ENCODE measurements at places on chromosomes 4 and X.

GRCh38 chr4:150235808-150236271 lies 157.6 kb downstream of the DCLK2 start:
- no peak for DNase-seq

- DNase-seq: no peak
Observed at GRCh38 chrX:124232523-124233201, 99.8 kb upstream of the TEX13D start.

DNA sequence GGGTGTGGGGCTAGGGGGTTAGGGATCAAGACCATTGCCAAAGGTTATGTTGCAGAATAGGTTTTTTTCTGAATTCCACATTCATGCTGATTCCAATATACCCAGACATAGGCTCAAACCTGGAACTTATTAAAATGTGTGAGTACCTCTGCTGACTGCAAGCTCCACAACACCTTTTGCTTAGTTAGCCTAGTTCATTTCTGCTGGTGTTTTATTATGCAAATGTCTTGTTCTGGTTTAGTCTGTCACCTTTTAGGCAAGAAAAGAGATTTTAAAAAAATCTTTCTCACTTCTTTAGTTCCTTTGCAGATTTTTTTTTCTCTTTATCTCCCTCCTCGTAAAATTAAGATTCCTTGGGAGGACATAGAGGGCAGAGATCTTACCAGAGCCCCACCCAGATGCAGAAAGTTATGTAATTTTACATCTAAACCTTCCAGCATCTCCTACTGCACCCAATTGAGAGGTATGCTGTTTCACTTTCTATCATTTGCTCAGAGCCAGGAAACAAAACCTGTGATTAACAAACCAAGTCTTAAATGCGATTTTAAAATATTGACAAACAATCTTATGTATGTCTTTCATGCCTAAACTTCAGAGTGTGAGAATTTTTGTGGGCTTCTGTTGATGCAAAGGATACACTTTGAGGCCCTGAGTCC lies 190.7 kb upstream of the CLNK start:
- DNase-seq: no peak

GRCh38 chr4:2511645-2512131 lies 24.8 kb upstream of the FAM193A start:
- DNase-seq: no peak

DNA sequence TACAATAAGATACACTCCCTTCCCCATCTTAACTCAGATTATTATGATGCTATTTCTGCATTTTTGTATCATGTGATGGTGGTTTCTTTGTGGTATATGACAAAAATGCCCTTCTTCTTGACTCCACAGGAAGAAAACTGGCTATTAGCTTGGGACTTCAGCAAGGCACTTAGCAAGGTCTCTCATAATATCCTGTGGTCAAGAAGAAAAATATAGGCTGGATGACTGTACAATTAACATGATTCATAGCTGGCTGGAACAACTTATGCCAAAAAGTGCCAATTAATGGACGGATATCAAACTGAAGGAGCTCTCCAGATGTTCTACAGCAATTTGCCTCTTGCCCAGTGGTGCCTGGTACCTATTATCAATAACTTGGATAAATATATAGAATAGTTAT lies 2.3 kb upstream of the MID1IP1 start:
- DNase-seq: no peak

GRCh38 chr4:139943277-139943676 lies 210.7 kb downstream of the MAML3 start:
- no peak for DNase-seq

DNA sequence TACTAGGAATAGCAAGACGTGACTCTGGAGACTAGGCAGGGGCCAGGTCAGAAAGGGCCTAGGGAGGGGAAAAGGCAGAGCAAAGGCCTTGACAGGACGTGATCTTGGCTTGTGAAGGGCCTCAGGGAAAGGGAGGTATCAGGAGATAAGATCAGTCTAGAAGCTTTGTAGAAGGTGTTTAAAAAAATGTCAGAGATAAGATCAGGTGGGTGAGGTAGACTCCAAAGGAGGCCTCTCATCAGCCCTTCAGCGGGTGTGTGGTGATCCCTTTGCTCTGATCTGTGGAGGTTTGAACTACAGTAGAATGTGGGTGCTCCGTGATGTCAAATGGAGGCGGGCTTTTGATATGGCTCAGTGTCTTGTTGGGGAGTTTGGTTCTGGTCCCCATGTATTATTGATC lies 78.8 kb upstream of the PRPS1 start:
- no peak for DNase-seq

- DNase-seq: no peak
Observed at GRCh38 chrX:97494756-97495372, 611.2 kb downstream of the RPA4 start.

GRCh38 chr4:68076194-68076593 lies 53.5 kb downstream of the TMPRSS11F start:
- DNase-seq: no peak

- no peak for DNase-seq
Observed at GRCh38 chr4:88030565-88031310, 23.3 kb downstream of the PKD2 start.

- DNase-seq: no peak
Observed at GRCh38 chr4:154743683-154744340, at the start of gene LRAT. TSS of gene LRAT (plus strand) at chr4:154744000. CDS start at chr4:154744327, 327 bp downstream.

GRCh38 chr4:5750946-5751665 lies 40.1 kb downstream of the EVC start:
- DNase-seq: no peak

DNA sequence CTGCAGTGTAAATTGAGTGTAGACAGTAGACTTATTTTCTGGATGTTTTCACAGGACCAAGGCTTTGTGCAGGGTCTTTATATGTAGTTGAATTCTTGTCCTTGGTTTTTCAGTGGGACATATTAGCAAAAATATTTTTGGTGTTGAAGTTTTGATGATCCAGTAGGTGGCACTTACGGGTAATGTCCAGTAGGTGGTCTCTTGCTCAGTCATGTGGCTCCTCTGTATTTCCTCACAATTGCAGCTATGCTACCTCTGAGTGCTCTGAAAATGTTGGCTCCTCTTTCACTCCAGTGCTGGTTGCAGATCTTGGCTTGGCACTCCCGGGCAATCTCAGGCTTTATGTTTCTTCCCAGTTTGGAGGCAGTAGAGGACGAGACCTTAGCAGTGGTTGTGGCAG lies 419.8 kb upstream of the AMOT start:
- no peak for DNase-seq

All from omental fat pad (tissue), 4 donors.